ENCODE measurements at places on chromosomes 11 and 22.

- DNase-seq, result no peak
Measured at GRCh38 chr11:12625438-12626071, 48.7 kb upstream of the TEAD1 start.

DNA sequence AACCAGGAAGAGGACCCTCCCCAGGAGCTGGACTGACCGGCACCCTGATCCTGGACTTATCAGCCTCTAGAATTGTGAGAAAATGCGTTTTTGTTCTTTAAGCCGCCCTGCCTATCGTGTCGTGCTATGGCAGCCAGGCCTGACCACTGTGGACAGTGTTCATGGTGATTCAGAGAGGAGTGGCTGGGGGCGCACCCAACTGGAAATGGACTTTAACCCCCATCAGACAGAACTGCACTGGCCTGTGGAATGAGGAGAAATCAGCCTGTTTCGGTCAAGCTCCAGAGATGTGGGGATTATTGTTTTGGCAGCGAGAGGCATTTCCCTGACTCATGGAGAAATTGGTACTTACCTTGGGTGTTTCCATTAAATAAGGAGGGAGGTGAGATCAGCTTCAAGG is 1437.8 kb downstream of the BRD1 start:
- DNase-seq, result no peak

DNA sequence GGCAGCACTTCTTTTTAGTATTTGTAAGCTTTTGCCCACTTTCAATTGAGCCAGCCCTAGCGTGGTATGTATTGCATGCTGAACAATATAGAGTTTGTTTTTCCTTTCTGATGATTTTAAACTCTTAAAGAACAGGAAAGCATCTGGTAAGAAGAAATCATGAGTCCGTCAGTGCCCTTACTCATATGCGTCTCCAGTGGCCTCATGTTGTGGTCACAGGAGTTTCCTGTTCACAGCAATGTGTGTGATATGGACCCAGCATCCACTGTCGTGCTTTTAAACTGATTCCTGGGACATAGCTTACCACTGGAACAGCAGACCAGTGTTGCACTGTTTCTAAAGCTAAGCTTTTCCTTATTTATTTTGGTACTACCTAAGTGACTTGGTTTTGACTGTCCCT is 40.1 kb downstream of the BID start:
- no peak for DNase-seq

DNA sequence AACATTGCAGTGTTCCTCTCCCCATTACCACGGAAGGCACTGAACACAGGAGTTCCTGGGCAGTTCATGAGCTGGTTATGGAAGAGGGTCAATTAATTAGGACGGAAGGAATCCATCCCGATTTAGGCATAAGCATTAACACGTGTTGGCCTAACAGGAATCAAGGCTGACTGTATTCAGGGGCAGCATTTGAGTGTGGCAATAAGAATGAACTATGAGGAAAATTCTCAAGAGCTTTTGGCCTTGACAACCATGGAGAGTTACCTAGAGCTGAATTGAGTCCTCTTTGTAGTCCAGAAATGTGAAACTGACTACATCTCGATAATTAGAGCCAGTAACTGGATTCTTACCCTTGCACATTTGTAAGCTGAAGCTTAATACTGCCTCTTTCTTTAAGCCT is 82.4 kb upstream of the CRTAM start:
- DNase-seq, result no peak

DNA sequence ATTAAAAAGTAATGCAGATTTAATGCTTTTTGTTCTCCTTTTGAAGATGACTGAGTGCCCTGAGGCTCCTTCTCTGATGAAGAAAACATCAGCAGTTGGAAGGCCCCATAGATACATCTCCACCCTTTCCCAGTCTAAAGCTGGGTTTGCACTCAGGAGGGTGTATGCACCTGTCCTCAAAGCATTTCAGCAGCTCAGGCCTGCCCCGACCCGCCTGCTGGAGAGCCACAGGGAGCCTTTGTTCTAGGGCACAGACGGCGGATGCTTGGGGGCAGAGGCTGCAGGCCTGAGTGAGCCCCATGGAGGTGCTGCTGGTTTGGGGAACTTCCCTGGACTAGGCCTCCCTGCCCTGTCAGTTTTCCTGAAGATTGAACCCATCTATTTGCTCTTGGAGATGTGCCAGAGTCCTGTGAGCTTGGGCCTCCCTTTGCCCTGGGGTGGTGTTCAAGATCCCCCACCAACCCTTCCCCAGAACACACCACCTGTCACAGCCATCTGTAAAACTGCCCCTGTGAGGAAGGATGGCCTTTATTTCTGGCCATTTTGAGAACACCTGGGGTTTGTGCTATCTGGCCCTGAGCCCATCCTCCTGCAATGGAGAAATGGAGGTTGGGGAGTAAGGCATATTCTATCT is 160.0 kb downstream of the NAV2 start:
- DNase-seq, result no peak

DNA sequence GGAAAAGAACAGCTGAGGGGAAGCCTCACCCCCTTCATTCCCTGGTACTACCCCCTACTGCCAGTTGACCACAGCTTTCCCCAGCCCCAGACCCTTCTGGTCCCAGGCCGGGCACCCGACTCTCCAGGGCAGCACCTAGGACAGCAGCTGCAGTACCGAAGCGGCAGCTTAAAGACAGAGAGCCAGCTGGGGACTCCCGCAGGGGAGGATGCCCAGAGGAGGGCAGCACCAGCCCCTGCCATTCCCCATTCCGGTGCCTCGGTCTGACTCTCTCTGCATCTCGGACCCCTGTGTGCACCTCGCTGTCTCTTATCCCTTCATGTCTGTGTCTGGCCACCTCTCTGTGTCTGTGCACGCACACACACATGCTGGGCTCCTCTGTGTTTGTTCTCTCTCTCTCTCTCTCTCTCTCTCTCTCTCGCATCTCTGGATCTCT is 9.4 kb downstream of the IGSF9B start:
- DNase-seq, result no peak

GRCh38 chr11:24559315-24559714 is 62.5 kb downstream of the LUZP2 start:
- DNase-seq, result no peak

GRCh38 chr11:102204174-102204573 is 93.9 kb downstream of the YAP1 start:
- no peak for DNase-seq

- no peak for DNase-seq
Measured at GRCh38 chr11:122663764-122664163, 8.2 kb downstream of the UBASH3B start.
